Hematopoietic multipotent progenitor cell treated with erythropoietin and hydrocortisone succinate and interleukin-3 and kit ligand, for 6 days (in vitro differentiated cells): ENCODE measurements at places on chromosomes 7 and 10.
A peak's percentile ranks its signal among the peaks of the same experiment; 100 is the strongest.

GRCh38 chr7:55288070-55288824 is 76.9 kb upstream of the LANCL2 start:
- no peak for DNase-seq

GRCh38 chr10:75493464-75493863 is 62.0 kb downstream of the LRMDA start:
- no peak for DNase-seq

- peak; percentile 2 for DNase-seq
Measured at GRCh38 chr10:123847686-123848432, 43.7 kb downstream of the CPXM2 start.

DNA sequence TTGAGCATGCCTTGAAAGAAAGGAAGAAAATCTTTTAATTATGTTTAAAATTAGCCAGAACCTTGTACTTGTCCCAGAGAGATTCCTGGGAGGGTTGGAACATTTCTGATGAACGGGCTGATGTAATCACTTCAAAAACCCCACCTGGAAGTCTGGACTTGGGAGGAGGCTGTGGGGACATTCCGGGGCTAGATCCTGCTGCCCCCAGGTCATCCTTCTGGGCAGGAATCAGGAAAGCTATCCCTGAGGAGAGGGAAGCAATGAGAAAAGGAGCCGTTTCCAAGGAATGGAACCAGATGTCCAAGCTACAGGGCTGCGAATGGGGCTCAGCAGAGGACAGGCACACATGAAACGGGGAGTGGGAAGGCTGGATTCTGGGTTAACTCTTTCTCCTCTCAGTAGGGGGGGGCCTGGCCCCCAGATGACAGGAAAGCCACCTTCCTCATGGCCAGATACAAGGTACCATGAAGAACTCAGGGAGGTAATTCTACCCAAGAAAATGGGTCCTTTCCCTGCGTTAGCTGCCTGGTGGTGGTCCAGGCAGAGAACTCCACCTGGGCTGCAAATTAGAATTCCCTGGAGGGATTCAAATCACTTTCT is 280.1 kb downstream of the TCF7L2 start:
- DNase-seq = no peak

GRCh38 chr10:102399217-102400021 is 3.9 kb downstream of the NFKB2 start:
- peak; percentile 89 for DNase-seq

DNA sequence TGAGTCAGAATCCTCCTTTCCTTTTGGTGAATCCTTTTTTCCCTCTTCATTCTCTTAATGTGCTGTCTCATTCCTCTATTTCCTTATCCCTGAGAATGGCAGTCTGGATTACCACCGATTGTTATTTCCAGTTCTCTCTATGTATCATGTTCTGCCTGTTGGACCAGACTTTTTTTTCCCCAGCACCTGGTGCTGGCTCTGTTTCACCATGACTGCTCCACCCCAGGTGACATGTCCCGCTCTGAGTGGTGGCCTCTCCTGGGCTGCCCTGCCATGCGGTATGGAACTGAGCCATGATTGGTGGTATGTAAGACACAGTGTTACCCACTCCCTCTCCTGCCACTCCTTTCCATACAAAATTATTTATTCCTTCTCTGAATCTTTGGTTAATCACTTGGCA is 399.9 kb downstream of the GATA3 start:
- DNase-seq = no peak

DNA sequence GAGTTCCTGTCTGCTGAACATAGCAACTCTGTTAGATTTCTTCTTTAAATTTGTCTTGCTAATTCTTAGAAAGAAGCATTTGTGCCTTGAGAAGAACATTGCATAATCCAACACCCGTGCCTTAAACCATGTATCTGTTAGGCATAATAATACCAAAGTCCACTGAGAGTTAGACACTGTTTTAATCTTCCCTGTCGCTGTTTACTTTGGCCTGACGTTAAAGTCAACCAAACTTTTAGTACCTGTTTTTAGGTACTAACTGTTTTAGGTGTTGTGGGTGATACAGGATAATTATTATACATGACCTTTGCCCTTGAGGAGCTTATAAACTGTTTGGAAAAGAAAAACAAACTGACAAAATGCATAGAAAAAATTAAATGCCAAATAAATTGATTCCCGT is 43.6 kb downstream of the KLHDC10 start:
- DNase-seq = no peak
